ENCODE measurements at places on chromosomes 16 and 17.

GRCh38 chr17:75848523-75849278 lies 4.5 kb upstream of the UNC13D start:
- DNase-seq, result peak; percentile 65

DNA sequence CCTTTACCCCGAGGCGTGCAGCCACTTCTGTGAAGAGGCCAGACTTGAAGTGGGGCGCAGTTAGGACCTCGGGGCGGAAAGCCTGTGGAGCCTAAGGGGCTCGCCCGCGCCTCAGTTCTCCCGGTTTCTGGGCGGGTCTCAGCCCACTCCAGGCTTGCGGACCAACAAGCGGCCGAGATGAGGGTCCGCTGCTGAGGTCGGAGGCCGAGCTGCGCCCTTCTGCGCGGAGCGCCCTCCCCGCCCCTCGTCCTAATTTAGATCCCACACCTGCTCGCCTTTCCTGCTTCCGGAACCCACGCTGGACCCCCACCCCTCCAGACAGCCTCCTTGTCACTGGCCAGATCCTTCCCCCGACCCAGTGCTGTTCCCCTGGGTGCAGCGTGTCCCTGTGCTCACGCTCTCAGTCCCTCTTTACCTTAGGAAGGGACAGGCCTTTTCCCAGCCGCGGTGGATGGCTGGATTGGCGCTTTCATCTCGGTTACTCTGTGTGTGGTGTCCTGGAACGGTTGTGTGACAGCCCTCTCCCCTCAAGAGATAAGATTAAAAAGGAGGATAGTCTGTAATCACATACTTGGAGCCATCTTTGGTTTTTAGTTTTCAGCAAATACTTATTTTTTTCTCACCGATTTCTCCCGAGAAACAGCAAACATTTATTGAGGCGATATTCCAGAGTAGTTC lies 933 bp upstream of the ATXN7L3 start:
- DNase-seq, result no peak

DNA sequence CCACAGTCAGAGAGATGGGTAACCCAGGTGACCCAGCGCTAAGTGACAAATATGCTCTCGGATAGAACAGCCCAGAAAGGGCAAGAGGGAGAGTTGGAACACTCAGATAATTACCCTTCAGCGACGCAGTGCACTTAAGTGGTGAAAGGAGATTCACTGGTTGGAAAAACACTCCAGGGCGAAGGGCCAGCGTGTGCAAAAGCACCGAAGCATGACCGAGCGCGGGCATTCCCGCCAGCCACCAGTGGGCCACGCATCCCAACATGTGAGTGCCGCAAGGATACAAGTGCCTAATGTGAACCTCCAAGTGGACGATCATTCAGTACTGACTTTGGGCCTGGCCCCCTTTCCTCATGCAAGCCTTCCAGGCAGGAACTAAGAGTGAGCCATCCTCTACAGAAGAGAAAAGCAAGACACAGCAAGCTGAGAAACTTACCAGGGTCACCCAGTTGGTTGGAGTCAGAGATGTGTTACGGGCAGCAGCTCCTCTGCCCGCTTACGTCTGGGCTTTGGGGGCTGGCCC lies 258.4 kb downstream of the C16orf95 start:
- no peak for DNase-seq

DNA sequence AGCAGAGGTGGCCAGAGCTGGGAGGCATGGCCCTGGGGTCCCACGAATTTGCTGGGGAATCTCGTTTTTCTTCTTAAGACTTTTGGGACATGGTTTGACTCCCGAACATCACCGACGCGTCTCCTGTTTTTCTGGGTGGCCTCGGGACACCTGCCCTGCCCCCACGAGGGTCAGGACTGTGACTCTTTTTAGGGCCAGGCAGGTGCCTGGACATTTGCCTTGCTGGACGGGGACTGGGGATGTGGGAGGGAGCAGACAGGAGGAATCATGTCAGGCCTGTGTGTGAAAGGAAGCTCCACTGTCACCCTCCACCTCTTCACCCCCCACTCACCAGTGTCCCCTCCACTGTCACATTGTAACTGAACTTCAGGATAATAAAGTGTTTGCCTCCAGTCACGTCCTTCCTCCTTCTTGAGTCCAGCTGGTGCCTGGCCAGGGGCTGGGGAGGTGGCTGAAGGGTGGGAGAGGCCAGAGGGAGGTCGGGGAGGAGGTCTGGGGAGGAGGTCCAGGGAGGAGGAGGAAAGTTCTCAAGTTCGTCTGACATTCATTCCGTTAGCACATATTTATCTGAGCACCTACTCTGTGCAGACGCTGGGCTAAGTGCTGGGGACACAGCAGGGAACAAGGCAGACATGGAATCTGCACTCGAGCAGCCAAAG lies 2.3 kb downstream of the CSF3 start:
- no peak for DNase-seq

- DNase-seq, result peak; percentile 39
Measured at GRCh38 chr17:64024781-64025731, 4.6 kb upstream of the ICAM2 start.

DNA sequence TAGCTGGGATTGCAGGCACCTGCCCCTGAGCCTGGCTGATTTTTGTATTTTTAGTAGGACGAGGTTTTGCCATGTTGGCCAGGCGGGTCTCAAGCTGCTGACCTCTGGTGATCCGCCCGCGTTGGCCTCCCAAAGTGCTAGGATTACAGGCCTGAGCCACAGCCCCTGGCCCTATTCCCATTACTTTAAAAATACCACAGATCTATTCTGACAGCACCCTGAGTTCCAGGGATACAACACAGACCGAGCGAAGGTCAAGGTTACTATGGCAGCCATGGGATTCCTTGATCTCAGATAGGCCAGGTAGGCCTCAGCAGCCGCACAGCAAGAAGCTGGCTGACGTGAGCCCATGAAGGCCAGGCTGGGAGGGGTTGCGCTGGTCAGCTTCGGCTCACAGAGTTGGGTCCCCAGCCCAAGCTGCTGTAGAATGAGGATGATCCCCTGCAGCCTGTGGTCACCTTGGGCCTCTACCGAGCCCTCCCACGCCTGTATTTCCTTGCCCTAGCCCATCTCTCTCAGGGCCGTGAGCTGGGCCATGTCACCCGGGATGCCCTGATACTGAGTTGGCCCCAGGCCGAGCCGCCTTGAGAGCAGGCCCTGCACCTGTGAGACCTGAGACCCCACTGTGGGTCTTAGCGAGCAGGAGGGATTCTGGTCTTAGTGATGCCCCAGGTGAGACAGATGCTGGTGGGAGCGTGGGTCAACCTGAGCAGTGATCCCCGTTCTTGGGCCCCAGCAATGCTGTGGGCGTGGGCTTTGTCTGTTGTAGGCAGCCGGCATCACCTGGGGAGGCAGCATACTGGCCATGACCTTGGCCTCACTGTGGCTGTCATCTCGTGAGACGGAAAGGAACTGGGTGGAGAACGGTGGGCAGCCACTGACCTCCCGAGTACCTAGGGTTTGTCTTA lies 16.9 kb upstream of the RNF213 start:
- DNase-seq, result no peak

DNA sequence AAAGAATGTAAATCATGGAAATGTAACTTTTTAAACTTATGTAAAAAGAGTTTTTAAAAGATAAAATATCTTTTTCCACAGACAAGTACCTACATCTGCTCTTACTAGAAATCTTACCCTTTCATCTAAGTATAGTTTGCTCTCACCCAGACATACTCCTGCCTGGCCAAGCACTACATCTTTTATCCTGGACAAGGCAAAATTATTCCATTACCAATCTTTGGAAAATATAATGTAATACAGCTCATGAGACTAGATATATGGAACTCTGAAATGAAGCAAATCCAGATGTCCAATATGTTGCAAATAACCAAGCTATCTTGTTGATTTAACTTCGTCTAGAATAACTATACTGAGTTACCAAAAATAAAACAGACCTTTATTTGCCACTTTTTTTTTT lies 50.0 kb downstream of the VMP1 start:
- DNase-seq, result no peak

DNA sequence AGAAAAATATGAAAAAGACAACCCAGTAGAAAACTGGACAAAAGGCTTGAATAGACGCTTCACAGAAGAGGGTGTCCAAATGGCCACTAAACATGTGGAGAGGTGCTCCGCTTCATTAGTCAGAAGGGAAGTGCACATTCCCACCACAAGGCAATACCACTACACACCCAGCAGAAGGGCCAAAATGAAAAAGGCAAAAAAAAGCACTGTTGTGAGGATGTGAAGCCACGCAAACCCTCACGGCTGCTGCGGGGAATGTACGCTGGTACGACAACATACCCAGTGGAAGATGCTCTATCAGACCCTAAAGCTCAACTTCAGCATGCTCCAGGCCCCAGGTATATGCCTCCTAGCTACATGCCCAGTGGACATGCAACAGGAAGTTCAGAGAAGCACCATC lies 17.0 kb downstream of the PIK3R5 start:
- DNase-seq, result no peak

- DNase-seq, result no peak
Measured at GRCh38 chr16:19239511-19240155, 45.9 kb upstream of the CLEC19A start.

DNA sequence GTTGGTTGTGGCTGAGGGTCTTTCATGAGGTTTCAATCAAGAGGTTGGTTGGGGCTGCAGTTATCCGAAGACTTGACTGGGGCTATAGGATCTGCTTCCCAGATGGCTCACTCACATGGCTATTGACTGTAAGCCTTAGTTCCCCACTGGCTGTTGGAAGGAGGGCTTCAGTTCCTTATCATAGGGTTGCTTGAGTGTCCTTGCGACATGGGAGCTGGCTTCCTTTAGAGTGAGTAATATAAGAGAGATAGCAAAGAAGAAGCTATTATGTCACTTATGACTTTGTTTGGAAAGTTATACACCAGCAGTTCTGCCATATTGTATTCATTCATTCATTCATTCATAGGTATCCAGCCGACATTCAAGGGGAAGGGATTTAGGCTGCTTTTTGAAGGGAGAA lies 121.4 kb upstream of the WSCD1 start:
- DNase-seq, result no peak

DNA sequence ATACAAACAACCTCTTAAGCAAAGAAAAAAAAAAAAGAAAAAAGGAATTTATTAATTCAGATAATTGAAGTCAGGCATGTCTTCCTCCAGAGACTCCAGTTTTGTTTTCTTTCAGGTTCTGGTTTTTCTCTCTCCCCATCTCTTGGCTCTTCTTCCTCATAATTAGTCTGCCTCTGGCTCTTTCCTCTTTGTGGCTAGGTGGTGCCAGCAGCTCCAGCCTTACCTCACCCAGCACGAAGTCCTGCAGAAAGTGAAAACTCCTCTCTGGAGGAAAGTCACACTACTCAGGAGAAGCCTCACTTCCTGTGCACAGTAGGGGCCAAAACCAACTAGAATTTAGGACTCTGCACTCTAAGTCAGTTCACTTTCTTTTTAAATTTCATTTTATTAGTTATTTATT lies 10.3 kb upstream of the NFAT5 start:
- DNase-seq, result no peak

DNA sequence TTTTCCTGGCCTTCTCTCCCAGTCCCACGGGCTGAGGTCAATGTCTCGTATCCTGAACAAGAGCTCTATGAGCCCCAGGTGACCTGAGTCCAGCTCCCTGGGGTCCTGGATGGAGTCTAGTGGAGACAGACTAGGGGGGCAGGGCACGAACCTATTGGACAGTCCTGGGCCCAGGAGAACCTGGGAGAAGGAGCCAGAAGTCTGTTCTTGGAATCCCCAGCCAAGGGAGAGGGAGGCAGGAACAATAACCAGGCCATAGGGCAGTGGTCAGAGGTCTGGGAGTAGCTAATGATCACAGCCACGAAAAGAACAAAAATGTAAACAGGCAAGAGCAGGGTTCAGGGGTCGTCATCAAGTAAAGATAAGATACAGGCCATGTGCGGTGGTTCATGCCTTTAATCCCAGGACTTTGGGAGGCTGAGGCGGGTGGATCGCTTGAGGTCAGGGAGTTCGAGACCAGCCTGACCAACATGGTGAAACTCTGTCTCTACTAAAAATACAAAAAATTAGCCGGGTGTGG lies 60.8 kb downstream of the COPRS start:
- no peak for DNase-seq

- peak; percentile 71 for DNase-seq
Measured at GRCh38 chr16:1674751-1675664, 3.1 kb upstream of the JPT2 start.
